ENCODE measurements at places on chromosomes 11 and 22. TPM values are rescaled to one million over a fixed set of nuclear protein-coding genes. Genes with fewer than 3 reads are reported as not detected.

Gene SF1
- total RNA-seq: 173 TPM

Gene PRG3
- not detected for total RNA-seq

Gene FAR1
- total RNA-seq: 43.2 TPM

Gene CECR2
- 0.08 TPM for total RNA-seq

Gene ACRV1
- total RNA-seq: not detected

Gene KLHDC7B
- total RNA-seq: not detected

Gene MPEG1
- not detected for total RNA-seq

Gene FAU
- total RNA-seq: 1,040 TPM

Gene ABCC8
- 1.6 TPM for total RNA-seq

Gene PATE2
- not detected for total RNA-seq

Gene HEPHL1
- not detected for total RNA-seq

Gene TMPRSS4
- total RNA-seq: 0.12 TPM

Gene OR51B5
- total RNA-seq: not detected

Gene SAA4
- total RNA-seq: not detected

Gene ZNF214
- total RNA-seq: 0.76 TPM

Gene CHRM1
- 0.05 TPM for total RNA-seq

Gene CBLIF
- total RNA-seq: not detected

Gene MCHR1
- not detected for total RNA-seq

Gene RGL4
- not detected for total RNA-seq

Gene ANO9
- 1.2 TPM for total RNA-seq

Gene B3GAT1
- total RNA-seq: 0.07 TPM

Gene SOX10
- total RNA-seq: not detected

Gene FGF3
- total RNA-seq: not detected

Gene CABP7
- 0.22 TPM for total RNA-seq

Gene C11orf52
- not detected for total RNA-seq

Gene FAM111A
- total RNA-seq: 8.3 TPM

Gene IGSF22
- total RNA-seq: not detected

Gene LRRN4CL
- total RNA-seq: 0.07 TPM

Gene KDM4E
- not detected for total RNA-seq

Gene YAP1
- 46.0 TPM for total RNA-seq

Gene HPS4
- 15.2 TPM for total RNA-seq

Gene ETS1
- 39.0 TPM for total RNA-seq

Gene SSTR3
- not detected for total RNA-seq

Gene OR8A1
- total RNA-seq: not detected

Gene MS4A4E
- not detected for total RNA-seq

Gene SLC15A3
- total RNA-seq: not detected

Gene OR52E8
- total RNA-seq: not detected

Gene RBFOX2
- 32.4 TPM for total RNA-seq

Gene ARVCF
- total RNA-seq: 3.5 TPM

Gene OVCH2
- not detected for total RNA-seq

Gene OR51E2
- total RNA-seq: not detected

Gene PGR
- not detected for total RNA-seq

Gene CRYBB2
- total RNA-seq: not detected

Gene RNF169
- 5.2 TPM for total RNA-seq
